ENCODE measurements at places on chromosomes 7 and 10.
A peak's percentile ranks its signal among the peaks of the same experiment; 100 is the strongest.

GRCh38 chr7:6636741-6637543 lies at the start of gene ZNF316:
Gene ZNF316 (plus strand): TSS chr7:6637318. CDS start chr7:6642410, 5,092 bp downstream.
- peak; percentile 60 for DNase-seq

- no peak for DNase-seq
These were observed 180.4 kb downstream of the EXOC4 start for GRCh38 chr7:133433165-133433812.

DNA sequence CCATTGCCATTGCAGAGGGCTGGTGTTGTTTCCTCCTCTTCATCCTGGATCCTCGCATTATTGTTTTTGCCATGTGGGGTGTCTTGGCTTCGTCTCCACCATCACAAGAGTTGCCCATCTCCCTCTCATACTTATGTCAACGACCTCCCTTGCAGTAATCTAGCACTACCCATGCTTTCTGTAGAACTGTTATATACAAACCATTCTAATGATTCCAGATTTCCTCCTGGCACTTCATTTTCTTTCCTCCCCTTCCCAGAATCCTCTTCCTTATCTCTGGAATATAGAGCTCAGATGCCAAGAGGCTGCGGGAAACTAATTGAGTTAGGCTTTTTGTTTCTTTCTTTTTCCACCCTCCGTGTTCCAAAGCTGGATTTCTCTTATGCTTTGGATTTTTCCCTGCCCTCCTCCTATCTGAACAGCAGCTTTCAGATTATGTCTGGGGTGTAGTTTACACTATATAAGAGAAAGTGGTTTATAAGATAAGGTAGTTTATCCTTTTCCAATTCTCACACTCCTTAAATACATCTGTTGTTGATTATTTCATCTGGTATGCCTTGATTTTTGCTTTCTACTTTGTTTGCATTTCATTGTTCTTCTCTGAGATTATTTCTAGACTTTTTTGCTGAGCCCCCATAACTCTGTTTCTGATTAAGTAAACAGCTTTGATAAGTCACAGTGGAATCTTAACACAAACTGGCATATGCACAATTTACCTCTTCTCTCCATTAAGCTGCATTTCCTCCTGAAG lies 264.1 kb downstream of the BICC1 start:
- DNase-seq = no peak

GRCh38 chr7:27339478-27339877 lies 96.9 kb downstream of the EVX1 start:
- DNase-seq = no peak

GRCh38 chr10:133520193-133520738 lies 6.9 kb upstream of the CYP2E1 start:
- peak; percentile 97 for DNase-seq

DNA sequence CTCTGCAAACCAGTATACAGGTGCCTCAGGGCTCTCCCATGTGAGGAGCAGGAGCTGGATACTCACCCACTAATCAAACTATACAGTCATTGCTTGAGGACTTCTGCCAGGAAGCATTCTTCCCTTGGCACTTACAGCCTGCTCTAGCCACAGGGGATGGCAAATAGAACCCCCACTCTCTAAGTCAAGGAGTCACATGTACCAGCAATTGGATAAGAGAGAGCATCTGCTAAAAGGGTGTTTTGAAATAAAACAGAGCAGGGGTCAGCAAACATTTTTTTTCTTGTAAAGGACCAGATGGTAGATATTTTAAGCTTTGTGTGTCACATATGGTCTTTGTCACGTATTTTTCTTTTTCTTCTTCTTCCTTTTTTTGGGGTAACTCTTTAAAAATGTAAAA lies 865.2 kb upstream of the GHITM start:
- DNase-seq = no peak

DNA sequence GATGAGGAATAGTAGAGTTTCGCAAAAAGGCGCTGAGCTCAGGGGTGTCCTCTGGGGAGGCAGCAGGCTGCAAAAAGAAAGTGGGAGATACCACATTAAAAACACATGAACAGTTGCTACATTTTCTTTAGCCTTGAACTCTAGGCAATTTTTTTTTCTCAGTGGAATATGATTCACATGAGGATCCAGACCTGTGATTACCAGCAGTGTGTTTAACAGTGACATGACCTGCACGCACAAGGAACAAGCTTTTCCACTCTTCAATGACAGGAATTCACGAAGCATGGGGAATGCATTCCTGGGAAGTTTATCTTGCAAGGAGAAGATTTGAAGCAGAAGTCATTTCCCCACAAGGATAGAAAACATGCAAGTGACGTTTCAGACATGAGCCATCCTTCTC lies 161.6 kb downstream of the ITGA8 start:
- DNase-seq = no peak

DNA sequence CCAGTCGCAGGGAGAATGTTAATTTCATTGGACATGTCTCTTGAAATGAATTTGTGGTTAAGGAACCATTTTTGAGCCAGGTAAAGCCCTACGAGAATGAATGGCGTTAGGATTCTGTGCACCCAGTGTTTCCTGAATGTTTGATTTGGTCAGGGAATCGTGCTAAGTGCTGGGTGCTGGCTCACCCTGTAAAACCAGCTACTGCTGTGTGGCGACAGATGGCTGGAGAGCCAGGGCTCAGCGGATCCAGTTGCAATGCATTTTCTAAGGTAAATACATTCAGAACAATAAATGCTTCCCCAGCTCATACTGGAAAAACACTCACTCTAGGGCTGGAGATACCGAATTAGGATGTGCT lies 355.5 kb downstream of the GLRX3 start:
- no peak for DNase-seq

DNA sequence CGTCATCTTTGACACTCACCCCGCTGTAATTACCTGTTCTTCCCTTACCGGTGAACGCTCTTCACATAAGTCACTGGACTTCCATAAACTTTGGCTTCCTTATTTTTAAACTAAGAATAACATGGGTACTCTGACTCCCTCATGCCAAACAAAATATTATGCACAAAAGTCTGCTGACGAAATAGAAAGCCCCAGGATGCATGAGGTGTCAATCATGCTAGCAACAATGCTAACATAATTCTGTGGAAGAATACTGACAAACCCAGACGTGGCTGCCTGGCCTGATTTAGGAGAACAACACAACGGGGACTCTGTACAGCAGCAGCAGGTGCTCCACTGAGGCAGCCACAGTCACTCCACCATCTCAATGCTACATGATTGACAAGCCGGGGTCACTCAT lies 137.5 kb downstream of the CCDC71L start:
- DNase-seq = no peak

- DNase-seq = no peak
These were observed 218.2 kb downstream of the RELN start for GRCh38 chr7:103771294-103771693.

DNA sequence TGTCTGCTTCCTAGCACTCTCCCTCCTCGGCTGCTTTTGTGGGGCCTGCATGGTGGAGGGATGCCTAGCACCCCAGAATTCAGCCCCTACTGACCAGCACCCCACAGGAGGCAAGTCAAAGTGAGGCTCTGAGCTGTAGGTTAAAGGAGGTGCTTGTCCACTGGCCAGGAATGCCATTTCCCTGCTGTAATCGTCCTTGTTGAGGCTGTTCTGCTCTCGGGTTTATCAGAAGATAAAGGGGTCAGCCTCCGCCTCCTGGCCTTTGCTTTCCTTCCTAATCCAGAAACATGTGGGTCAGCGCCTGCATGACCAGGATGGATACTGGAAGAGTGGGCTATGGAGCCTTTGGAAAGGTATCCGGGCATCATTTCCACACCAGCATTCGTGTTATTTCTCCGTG lies 98.9 kb downstream of the MKI67 start:
- no peak for DNase-seq

DNA sequence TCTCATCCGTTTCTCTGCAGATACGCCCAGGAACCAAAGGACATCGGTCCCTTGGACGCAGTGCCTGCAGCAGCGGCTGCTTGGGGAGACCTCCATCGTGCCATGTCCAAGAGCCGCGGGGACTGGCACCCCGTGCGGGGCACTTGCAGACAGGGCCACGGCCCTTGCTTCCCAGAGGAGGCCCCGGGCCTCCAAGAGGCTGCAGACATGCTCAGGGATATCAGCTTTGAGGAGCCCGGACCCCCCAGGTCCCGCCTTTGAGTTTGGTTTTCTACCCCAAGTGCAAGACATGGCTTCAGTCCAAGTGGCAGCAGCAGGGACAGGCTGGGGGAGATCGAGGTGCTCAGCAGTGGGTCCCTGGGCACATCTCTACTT lies 279.6 kb downstream of the ELFN1 start:
- DNase-seq = no peak

- DNase-seq = no peak
These were observed 1.3 kb upstream of the TM9SF3 start for GRCh38 chr10:96588060-96588554.

DNA sequence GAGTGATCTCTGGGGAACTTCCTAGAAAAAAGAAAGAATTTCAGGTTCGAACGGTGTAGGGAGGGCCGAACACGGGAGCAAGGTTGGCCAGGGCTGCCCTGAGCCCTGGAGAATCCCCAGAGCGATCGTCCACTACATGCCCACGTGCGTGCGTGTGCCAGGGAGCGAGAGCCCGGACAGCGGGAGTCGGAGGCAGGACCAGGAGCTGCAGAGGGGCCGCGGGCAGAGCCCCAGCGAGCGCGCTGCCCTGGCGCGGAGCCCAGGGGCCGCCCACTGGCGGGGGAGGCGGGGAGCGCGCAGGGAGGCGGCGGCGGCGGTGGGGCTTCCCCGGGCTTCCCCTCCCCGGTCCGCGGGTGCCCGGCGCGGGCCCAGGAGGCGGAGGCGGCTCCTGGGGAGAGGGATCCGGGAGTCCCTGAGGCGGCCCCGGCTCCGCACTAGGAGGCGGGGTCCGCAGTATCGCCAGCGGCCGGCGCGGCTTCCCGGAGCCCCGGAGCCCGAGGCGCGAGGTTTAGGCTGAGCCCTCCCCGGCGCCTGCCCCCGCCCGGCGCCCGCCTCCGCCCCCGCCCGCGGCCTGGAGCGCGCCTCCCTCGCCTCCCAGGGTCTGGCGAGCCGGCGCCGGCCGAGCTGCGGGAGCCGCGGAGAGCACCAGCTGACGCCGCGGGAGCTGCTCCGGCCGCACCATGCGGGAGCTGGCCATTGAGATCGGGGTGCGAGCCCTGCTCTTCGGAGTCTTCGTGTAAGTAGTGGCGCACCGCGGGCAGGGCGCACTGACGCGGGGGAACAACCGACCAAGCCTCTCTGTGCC lies at the start of gene PLPP4:
TSS of gene PLPP4 (plus strand) at position 602 of the 805 bp plus-strand sequence. CDS start at position 681, 79 bp downstream.
- peak; percentile 70 for DNase-seq

GRCh38 chr10:127899766-127900387 lies 7.0 kb upstream of the PTPRE start:
- no peak for DNase-seq

DNA sequence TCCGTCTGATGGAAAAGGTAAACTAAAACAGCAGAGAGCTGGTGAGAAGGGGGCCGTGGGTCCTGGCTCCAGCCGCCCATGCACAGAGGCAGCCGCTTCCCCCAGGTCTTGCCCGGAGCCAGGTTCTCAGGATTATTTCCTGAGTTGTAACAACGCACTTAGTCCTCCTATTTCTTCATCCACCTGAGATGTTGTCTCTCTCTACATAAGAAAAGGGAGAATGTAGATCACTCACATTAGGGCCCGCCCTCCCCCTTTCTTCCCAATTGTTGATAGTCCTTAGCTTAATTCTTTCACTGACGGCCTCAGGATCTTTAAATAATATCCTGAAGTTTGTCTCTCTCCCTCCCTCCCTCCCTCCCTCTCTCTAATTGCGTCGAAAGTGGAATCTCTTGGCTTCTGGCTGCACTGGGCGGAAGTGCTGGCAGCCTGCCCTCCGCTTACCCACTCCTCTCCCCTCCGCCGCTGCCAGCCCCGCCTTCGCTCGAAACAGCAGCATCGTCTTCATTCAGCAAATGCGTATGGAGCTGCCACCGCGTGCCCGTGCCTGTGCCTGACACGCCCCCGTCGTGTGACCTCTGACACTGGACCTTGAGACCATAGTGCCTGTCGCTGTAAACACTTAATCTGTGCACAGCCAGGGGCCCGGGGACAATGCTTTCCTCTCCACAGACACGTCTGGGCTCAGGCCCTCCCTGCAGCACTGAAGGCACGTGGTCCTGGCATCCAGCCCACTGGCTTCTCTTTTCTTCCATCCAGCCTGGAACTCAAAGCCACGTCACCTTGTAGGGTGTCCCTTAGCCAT lies 174.5 kb upstream of the PPP2R2D start:
- DNase-seq = peak; percentile 39

DNA sequence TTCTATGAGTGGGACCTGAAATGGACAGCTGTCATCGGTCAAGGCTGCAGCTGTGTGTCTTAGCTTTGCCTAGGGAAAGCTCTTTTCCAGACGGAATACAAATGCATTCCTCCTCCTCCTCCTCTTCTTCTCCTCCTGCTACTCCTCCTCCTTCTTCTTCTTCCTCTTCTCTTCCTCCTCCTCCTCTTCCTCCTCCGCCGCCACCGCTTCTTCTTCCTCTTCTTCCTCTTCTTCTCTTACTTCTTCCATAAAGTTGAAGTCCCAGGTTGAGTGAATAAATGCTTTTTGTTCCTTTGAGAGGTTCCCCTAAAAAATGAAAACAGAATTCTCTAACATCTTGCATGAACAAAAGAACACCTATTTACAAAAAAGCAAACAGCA lies 28.7 kb downstream of the KLF6 start:
- no peak for DNase-seq

DNA sequence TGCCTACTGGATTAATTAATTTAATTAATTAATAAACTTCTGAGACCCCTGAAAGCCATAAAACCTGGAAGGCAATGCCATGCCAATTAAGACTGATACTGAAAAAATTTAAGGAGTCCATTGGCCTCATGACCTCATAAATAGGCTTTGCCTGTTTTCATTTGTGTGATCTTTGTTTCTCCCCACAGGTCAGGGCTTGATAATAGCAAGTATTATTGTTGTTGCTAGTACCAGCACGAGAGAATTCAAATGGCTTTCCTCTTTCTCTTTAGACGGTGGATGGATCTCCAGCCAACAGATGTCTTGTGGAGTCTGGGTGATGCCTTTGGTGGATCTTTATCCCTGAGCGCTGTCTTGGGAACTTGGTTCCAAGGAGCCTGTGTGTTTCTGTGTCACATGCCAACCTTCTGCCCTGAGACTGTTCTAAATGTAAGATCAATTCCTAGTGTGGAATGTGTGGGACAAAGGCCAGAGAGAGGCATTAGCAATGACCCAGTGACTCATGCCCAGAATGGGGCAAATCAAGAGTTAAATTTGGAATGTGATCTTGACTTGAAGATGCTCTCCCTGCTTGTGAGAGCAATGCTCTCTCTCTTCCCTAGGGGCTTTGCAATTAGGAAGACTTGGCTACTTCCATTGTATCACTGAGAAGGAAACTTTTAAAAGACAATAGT lies 17.7 kb downstream of the ACSM6 start:
- DNase-seq = no peak

- DNase-seq = no peak
These were observed 12.5 kb downstream of the PURB start for GRCh38 chr7:44872787-44873186.
